CD8-positive, alpha-beta memory T cell (primary cell): ENCODE measurements at places on chromosomes 16 and 17.

GRCh38 chr16:88585927-88586581, 15.9 kb downstream of the ZC3H18 start:
- DNase-seq, result no peak

- DNase-seq, result no peak
Observed at GRCh38 chr16:70512456-70512855, 10.9 kb downstream of the COG4 start.

- DNase-seq, result no peak
Observed at GRCh38 chr17:41835214-41835799, 725 bp downstream of the NT5C3B start.

DNA sequence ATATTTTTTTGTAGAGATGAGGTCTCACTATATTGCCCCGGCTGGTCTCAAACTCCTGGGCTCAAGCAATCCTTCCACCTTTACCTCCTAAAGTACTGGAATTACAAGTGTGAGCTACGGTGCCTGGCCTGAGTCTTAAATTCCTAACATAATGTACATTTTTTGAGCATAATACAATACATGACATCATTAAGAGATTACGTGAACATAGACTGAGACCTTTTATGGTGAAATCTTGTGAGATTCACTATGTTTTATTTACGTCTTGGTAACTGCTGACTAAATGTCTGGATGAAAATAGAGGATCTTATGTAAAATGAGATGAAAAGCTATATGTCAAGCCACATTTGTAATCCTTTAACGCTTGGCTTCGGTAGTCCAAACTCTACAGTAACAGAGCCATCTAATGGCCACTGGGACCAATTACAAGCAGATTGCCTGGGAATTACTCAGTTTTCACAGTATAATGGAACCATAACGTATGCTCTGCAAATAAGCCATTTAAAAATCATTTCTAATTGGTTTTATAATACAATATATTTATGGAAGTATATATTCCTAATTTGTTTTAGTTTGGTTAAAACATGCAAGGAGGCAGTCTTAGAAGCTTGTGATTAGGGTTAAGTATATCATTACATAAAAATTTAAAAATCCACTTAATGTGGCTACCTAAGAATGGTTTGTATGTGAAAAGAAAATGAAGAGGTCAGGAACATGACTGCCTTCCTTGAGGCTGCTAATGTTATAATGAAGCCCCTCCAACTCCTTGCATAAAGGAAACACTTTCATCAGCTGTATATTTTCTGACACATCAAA, 8.1 kb upstream of the EFCAB13 start:
- peak; percentile 52 for DNase-seq
